ENCODE measurements at places on chromosomes 2 and 18. TPM values are rescaled to one million over a fixed set of nuclear protein-coding genes. Genes with fewer than 3 reads are reported as not detected.
A peak's percentile ranks its signal among the peaks of the same experiment; 100 is the strongest.

Gene MAPK4
- total RNA-seq: 1.8 TPM

GRCh38 chr2:62596061-62596921, 90.3 kb upstream of the TMEM17 start:
- DNase-seq: peak; percentile 95

- no peak for DNase-seq
Observed at GRCh38 chr18:28768791-28769768, 592.1 kb upstream of the CDH2 start.

DNA sequence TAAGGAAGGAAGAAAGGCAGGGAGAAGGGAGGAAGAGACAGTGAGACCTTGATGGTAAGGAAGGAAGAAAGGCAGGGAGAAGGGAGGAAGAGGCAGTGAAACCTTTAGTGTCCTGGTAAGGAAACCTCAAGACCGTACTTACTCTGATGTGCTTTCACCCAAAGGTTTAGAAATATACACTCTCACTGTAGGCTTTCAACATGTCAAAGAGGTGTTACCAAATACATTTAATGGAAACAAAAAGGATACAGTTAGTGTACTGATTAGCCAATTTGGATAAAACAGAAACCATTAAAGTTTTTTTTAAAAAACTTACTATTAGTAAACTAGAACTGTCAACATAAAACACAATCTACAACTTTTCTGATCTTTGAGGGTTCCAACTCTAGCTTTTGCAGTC, 7.1 kb downstream of the FBXO15 start:
- DNase-seq: no peak

- peak; percentile 77 for DNase-seq
Observed at GRCh38 chr18:80176334-80177073, 67.4 kb downstream of the ADNP2 start.

Gene LCT
- total RNA-seq: under 0.01 TPM

Gene UGT1A1
- 0.10 TPM for total RNA-seq

DNA sequence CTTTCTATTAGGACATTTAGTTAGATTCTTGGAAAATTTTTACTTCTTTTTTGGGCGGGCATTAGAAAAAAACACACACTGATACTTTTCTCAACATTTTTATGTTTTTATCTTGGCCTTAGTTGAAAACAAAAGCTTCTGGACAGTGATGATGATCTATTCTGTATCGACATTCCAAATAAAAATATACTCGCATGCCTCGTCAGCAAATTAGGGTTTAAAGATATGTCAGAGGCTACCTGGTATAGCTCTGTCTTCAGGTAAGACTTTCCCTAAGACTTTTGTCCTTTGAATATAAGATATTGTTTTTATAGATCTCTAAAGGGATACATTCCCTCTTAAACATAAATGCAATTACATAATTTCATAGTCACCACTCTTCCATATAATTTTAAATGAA, 816.8 kb downstream of the LRP1B start:
- no peak for DNase-seq

Gene FOSL2
- 62.8 TPM for total RNA-seq

- DNase-seq: no peak
Observed at GRCh38 chr2:168613551-168613950, 157.5 kb downstream of the CERS6 start.

Gene UGP2
- 195 TPM for total RNA-seq

- DNase-seq: no peak
Observed at GRCh38 chr2:28949617-28950305, 31.3 kb upstream of the TOGARAM2 start.

Gene SCN7A
- 18.2 TPM for total RNA-seq

- DNase-seq: no peak
Observed at GRCh38 chr2:124320051-124320688, 295.1 kb downstream of the CNTNAP5 start.

Gene VWC2L
- total RNA-seq: not detected

Gene GPC1
- 25.4 TPM for total RNA-seq

GRCh38 chr18:39753178-39753577, 2187.6 kb upstream of the CELF4 start:
- DNase-seq: no peak

- DNase-seq: peak; percentile 19
Observed at GRCh38 chr2:128395640-128396499, 77.2 kb upstream of the HS6ST1 start.

DNA sequence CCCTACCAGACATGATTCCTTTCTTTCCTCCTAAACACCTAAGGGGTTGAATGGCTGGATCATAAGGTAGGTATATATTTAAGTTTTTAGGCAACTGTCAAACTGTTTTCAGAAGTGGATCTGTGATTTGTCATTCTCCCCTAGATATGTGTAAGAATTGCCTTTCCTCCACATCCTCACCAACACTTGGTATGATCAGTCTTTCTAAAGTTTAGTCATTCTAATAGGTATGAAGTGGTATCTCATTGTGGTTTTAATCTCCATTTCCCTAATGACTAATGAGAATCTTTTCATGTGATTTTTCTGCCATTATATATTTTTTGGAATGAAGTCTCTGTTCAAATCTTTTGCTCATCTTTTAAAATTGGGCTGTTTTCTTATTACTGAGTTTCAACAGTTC, 122.1 kb downstream of the TFCP2L1 start:
- DNase-seq: no peak

DNA sequence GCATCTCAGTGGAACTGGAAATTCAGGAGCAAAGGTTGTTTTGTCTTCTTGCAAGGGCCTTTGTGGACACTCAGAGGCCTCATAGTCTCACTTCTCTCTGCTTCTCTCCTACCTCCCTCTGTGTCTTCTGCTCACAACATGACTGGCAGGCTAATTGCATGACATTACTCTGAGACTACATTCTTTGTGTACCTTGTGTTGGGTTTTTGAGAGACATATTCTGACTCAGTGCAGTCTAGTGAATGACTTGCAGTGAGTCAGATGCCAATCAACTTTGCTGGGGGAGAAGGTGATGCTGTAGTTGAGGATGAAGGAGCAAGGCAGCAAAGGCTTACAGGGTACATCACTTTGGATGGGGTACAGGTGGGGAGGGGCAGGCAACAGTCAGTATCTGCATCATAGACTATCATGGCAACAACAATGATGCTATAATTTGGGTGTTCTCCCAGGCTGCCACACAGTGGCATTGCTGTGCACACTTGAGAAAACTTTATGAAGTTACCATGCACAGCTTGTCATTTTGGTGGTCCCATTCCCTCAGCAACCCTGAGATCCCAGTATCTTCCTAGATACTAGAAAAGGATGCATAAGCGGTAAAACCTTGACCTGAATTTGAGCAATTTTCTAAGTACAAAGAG, 69.3 kb upstream of the SLC16A14 start:
- DNase-seq: no peak

- no peak for DNase-seq
Observed at GRCh38 chr18:43710135-43710534, 432.8 kb upstream of the SYT4 start.

DNA sequence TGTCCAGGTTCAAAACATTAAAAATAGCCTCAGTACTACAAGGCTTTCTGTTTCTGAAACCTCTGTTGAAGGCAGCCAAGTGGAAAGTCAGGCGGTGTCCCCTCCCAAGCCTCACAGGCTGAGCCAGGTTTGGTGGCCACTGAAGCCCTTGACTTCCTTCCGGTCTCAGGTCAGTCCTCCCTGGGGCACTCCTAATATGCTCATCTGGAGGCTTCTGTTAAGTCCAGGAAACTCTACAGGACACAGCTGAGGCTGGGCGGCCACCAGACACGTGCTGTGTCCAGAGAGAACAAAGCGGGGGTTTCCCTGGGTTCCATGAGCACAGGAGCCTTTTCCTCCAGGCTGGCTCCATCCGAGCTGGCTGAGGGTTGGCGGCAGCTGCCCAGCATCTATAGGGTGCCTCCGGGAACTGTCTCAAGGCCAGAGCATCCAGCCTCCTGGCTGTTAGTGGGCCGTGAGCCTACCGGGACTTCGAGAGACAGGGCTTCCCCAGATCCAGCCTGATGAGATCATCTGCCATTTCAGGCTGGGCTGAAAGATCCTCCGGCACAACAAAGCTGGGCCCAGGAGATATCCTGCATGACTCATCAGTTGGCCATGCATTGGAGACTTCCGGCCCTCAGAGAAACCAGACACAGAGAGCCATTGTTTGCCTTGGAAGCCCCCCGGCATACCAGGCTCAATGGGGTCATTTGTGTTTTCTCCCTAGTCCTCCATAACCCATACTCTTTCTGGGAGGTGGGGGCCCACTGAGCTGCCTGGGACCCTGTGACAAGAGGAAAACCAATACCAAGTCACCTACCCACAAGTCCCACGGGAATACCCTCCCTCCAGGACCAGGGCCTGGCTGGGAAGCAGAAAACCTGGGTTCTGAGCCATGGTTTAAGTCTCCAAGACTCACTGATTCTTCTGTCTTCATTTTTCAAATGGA, 71.7 kb downstream of the HS1BP3 start:
- peak; percentile 87 for DNase-seq

Gene ANKAR
- total RNA-seq: 15.9 TPM

DNA sequence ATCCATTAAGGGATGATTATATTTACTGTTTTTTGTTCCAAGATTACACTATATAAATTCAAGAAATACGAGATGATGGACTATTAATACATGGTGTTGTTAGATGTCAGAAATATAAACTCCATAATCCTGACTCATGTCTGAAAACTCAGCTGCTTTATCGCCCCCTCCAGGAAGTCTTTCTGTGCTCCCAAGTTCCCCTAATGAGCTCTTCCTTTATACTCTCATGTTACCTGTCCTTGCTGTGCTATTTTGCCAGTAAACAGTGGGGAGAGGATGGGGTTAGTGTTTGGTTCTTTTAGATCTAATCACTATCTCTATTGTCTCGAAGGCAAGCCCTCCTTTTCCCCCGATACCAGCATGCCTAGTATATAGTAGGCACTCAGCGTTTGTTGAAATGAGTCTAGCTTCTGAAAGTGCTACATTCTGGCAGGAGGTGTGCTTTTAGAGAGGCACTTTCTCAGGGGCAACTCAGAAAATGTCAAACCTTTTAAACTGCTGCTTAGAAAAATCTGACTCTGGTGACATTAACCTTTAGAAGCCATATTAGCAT, 21.4 kb upstream of the BARD1 start:
- no peak for DNase-seq

DNA sequence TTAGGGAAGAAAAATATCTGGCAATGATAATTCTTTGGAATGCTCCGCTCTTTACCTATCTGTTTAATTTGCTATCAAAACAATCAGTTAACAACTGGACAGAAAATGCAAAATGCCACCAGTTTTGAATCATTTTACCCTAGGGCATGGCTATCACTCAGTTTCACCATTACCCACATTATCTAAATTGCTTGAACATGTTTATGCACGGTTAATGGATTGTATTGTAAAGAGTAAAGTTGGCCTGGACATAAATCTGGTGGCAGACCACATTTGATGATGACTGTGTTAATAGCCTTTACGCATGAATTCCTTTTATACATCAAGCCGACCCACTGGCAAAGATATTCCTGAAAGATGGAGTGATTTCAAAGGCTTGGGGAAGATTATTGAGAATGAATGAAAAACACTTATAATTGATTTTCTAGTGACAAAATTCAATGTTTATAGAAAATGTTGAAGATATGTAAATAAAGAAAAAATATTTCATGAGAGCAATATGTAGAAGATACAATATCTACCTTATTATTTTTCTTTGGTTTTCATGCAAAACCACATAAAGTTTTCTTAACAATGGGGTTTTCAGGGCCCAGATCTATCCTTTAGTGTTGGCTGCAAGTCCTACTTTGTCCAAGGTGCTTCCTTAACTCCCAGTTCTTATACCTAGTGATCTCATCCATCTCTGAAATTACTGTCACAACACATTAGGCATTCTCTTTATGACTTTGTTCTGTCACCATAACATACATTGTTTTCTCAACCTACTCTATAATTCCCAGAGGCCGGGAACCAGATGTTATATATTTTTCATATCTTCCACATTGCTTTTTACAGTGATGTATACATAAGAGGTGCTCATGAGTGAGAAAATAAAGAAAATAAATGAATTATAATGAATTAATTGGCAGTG, 265.1 kb downstream of the RIT2 start:
- DNase-seq: no peak

- no peak for DNase-seq
Observed at GRCh38 chr2:182682210-182682609, 33.8 kb upstream of the DNAJC10 start.

- no peak for DNase-seq
Observed at GRCh38 chr2:215672406-215672805, 236.5 kb upstream of the FN1 start.

DNA sequence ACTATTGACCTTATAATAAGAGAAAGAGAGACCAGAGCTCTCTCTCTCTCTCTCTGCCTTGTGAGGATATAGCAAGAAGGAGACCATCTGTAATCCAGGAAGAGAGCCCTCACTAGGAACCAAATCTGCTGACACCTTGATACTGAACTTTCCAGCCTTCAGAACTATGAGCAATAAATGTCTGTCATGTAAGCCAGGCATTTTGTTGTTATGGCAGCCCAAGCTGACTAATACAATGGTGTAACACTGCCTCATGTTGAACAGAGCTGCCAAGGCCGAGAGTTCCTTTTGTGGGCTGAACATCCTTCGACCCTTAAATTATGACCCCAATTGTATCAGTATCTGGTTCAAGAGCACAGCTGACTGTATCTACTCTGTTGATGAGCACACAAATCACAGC, 108.0 kb downstream of the LRRC30 start:
- no peak for DNase-seq

DNA sequence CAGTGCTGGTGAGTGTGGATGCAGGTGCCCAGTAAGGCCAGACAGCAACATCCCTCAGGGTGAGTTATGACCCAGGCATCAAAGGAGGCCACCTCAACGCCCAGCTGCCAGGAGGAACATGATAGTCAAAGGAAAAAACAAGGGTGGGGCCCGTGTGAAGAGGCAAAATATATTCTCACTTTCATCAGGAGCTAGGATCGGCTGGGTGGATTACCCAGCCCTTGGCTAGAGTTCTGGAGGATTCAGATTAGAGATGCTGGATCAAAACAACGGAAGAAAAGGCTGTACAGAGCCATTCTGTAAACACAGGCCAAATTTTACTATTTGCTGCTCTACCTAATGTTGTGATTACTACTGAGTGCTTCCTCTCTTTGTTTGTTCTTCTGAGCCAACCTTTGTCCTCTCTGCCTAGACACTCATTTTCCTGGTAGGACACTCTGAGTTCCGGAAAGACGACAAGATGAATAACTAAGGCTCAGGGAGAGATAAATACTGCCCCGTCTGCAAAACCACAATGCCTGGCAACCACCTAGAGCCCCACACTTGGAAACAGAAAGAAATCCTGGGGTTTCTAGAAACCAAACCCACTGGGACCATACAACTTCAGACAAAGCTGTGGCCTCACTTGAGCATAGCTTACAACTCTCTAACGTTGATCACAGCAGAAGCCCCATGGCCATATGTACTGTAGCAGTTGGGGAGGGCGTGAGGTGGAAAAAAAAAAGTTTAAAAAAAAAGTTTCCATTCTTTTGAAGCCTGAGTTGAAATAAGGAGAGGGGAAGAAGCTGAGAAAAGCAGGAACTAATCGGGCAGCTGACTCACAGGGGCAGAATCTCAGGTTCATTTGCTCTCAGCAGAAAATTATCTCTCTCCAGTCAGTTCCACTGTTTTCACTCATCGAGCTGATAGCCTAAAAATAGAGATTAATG, 17.8 kb upstream of the PMAIP1 start:
- peak; percentile 35 for DNase-seq

DNA sequence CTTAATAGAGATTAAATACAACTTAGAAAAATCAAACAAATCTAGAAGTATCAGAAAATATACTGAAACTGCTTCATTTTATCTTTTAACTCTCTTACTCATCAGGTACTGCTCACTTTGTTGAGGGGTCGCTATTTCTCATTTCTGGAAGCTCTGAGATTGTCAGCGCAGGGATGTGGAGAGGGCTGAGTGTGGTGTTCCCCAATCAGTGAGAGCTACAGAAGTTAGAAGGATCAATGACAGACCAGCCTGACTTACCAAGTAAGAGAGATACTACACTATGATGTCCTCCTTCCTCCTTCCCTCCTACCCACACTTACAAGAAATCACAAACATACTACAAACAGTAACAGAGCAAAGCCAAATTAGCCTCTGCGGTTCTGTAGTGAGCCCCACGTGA, 8.1 kb downstream of the GCFC2 start:
- no peak for DNase-seq
